Stimulated activated CD4-positive, alpha-beta T cell treated with anti-CD3 and anti-CD28 coated beads, Interleukin-1b, Interleukin-23, amount 100 ng/mL, for 1 hour (primary cell): ENCODE measurements at places on chromosomes 6 and 20.

DNA sequence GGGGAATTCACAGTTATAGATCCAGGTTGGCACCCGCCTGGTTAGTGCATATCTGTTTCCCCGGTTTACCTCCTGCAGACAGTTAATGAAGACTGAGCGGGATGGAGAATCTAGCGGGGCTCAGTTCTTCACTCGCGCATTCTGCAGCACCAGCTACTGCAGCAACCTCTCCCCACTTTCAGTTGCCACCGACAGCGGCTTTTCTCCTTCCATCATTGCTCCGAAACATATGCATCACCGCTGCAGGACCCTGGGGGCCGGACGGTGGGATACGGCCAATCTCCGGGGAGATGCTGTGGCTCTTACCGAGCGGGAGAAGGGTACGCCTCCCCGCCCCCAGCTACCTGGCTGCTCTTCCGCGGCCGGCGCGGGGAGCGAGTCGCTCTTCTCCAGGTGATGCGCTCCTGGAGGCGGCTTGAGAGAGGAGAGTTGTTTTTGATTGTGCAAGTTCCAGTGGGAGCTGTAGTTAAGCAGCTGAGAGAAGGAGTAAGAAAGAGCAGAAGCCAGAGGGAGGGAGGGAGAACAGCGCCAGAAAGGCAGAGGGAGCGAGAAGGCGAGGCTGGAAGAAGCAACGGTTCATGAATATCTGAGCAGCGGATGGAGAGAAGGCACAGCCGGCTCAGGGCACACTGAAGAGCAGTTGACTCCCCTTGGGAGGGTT is at the start of gene SGK1:
Gene SGK1 (minus strand): TSS at position 642 of the 661 bp plus-strand sequence. CDS start 652 bp downstream, outside the sequence.
- DNase-seq = no peak

DNA sequence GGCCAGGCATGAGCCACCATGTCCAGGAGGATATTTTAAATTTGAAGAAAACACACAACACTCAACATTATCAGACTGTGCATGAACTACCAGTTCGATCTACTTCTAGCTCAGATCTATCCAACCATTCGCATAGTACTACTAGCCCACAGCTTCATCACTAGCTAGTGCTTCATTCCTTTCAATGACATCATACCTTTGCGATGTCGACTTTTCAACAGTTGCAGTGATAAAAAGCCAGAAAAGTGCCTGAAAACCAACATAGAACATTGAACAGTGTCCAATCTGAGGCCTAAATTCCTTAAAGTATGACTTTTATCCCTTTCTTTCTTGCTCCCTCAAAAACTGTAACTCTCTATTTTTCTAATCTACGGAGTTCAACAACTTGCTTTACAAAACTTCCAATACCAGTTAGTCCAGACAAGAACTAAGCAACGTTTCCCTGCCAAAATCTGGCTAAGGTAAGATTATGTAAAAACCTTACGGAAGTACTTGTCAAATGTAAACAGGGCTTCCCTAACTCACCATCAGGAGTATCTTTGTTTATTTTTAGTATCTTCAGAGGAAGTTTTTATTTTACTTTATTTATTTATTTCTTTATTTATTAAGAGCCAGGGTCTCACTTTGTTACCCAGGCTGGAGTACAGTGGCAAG is 434.0 kb upstream of the JARID2 start:
- DNase-seq = no peak

DNA sequence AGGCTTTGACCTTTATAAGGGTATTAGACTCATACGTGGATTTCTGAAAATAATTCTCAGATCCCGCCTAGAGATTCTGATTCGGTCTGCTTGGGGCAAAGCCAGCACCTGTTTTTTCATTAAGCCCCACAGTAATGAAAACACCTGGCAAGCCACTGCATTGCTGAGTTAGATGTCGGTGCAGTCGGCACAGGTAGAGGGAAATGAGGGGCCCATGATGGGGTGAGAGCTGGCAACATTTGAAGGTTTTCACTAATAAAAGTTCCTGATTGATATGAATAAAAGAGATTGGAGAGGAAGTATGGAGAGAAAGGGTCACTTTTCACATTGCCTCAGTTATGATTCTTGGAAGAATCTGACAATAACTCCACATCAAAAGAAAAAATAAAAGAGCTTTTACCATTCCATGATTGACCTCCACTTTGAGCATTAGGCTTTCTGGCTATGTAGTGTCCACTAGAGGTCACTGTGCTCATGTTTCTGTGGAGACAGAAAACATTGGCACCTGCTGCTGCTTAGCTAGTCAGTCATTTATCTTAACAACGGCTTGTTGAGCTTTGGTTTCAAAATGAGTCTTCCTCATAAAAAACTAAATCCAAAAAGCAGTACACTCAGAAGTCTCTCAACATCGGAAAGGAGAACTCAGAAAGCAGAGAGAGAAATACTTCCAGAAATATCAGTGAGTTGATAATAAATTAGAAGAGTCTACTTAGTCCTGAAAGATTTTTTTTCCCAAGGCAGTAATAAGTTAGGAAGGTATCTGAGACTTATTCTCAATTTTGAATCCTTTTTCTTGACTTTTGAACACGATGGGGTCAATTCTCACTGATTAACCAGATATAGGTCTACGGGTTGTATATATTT is 53.3 kb upstream of the KLHL31 start:
- DNase-seq = no peak

DNA sequence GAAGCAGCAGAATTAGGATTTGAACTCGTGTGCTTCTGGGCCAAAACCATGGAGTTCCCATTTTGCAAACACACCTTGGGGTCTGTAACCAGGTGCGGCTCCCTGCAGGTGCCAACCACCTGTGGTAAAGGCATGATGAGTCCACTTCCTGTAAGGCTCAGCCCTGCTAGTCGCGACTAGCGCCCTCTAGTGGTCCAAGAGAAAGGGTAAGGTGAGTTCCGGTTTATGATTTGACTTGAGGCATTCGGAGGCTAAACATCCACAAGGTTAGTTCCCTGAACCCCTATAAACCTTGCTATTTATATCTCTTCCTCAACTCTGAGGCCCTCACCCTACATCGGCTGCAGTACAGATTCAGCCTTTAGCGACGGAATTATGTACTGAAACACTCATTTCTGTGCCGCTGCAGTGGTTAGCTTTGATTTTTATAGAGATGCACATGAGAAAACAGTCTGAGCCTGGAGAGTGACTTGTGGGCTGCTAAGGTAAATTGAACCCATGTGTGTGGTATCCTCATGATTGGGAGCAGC is 173.4 kb downstream of the PLCB1 start:
- peak; percentile 6 for DNase-seq

DNA sequence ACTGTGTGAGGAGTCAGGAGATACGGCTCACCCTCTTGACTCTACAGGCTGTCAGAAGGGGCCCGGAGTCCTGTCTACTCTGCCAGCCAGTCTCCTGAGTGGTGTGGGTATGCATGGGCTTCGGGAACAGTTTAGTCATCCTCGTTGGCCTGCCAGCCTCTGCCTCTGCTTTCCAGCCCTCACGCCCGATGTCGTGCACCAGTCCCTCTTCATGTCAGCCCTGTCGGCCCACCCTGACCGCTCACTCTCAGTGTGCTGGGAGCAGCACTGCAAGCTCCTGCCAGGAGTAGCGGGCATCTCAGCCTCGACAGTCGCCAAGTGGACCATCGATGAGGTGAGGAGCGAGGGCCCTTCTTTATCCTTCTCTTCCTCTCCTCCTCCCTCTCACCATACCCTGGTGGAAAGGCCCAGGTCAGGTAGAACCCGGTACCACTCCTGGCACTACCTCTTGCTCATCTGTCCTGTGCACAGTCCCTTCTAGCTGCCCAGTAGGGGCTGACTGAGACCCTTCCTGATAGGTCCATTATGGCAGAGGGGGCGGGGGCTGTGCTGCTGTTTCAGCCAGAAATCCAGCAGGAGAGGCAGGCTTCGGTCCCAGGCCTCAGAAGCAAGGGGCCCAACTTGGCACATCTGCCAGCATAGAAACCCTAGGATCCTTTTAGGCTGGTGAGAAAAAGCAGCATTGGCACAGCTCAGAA is 18.7 kb upstream of the SGK2 start:
- no peak for DNase-seq

DNA sequence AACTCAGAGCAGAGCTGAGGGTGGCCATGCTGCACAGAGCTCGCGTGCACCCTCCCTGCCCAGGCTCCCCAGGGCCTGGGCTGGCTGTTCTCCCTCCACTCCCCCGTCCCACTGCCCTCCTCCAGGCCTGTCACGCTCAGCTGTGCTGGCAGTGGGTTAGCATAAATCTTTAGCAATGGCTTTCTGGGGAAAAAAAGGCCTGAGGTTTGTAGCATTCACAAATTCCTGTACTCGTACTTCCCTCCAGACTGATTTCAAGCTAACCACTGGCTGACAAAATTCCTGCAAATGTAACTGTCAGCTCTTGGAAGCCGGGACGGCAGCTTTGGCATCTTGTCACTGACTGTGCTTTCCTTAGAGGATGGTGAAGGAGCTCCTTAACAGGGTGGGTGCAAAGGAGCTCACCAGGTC is 22.3 kb upstream of the SMOC2 start:
- no peak for DNase-seq

GRCh38 chr6:34929241-34929978 is 40.4 kb downstream of the ANKS1A start:
- DNase-seq = no peak

DNA sequence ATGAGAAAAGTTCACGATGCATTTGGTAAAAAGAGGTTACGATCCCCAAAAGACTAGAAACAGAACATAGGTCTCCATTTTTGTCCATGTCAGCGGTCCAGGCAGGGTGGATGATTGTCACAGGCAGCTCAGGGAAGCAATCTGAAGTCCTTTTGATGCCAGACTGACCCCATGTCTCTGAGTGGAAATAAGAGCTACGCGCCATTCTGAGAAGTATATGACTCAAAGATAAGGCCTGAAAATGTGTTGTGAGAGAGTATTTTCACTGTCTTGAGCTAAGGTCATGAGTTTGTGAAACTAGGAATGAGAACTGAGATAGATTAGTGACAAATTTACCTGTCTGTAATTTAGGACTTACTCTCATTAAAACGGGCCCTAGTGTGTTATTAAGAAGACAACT is 69.5 kb downstream of the LYRM4 start:
- DNase-seq = no peak

DNA sequence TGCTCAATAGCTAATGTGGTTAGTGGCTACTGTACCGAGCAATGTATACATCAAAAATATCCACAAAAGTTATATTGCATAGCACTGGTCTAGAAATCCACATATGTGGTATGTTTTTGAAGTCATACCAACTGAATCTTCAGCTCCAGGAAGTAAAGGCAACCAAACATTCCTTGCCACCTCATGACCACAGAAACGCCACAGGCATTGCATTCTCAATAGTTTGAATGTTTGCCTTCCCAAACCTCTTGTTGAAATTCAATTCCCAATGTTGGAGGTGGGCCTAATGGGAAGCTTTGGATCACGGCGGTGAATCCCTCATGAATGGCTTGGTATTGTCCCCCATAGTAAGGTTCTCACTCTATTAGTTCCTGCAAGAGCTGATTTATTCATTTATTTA is 18.2 kb upstream of the ZNF391 start:
- DNase-seq = no peak

- DNase-seq = no peak
These were observed 141.0 kb downstream of the TBXT start for GRCh38 chr6:166026586-166027126.

DNA sequence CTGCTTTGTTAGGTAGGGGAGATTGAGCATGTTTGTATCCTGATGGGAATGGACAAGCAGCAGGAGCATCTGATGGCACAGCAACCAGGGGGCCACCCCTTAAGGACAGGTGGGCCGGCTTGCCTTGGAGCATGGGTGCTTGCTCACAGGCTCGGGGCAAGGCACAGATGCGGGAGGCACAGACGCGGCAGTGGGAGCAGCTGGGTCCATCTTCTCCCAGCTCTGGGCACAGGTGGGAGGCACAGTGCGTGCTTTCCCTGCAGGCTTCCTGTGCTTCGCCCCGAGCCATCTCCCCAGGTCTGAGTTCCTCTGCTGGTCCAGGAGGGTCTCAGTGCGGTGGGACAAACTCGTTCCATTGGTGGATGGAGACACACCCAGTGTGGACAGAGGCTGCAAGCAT is 73.6 kb upstream of the BHLHE23 start:
- DNase-seq = no peak

DNA sequence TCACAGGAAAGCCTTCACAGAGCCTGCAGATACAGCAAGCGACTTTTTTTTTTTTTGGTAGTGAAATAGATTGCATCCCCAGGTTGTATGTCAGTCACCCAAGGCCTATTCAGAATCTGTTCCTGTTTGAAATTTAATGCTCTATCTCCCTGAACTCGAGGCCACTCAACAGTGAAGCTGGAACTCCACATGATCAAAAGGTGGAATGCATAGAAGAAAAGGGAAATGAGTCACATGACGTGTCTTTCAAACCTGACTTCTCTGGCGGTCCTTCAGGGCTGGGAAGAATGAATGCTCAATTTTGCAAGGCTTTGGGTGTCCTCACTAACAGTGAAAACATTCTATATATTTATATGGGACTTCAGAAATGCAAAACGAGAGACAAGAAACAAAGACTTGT is 88.4 kb upstream of the B3GAT2 start:
- no peak for DNase-seq

DNA sequence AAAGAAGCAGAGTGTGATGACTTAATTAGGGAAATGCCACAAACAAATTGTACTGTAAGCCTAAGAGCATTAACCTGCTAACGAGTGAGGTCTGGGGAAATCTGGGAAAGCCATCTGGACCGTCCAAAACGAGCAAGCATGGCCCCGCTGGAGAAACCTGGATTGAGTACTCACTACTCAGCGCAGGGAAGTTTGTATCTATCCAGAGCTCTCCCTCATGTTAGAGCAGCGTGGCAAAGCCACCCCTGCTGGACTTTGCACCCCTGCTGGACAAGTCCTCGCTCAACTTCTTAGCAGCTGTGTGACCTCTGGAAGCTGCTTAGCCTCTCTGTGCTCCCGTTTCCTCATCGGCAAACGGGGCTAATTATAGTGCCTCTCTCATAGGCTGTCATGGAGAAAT is 37.3 kb downstream of the PSMG4 start:
- DNase-seq = no peak
